ENCODE measurements at places on chromosomes 1 and 21.
A peak's percentile ranks its signal among the peaks of the same experiment; 100 is the strongest.

DNA sequence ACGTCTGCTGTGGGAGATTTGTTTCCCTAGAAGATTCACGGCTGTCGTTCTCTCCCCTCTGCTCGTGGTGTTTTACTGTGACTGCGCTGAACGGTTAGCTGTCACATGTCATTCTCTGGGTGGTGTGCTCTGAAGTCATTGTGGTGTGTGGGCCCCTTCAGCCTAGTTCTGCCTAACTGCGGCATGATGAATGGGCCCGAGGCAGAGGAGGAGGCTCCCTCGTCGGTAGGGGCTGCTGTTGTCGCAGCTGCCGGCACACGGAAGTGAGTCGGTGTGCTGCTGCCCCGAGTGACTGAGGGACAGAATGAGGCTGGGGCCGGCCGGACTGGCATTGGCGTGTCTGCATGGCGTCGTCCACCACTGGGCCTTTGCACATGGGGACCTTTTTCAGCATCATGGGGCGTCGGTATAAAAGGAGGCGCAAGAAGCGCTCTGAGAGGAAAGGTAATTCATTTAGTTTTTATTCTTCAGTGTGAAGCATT lies 77.9 kb downstream of the ADARB1 start:
- peak; percentile 61 for DNase-seq

DNA sequence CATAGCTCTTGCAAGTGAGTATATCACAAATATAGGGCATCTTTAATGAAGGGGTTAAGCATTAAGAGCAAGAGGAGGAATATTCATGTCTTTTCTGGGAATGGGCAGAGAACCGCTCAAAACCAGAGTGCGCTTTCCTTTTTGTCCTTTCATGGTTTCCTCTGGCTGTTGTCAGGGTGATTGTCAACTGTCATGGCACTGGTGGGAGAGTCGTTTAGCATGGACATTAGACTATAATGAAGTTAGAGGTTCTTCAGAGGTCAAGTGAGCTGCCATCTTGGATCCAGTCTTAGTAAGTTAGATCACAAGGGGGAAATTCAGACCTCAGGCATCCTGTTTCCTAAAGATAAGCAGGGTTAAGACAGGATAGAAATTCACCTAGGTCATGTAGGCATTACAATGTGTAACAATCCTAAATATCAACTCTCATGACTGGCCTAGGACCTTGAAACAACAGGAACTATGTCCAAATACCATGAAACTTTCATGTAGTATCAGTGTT lies 12.1 kb upstream of the COA6 start:
- no peak for DNase-seq

DNA sequence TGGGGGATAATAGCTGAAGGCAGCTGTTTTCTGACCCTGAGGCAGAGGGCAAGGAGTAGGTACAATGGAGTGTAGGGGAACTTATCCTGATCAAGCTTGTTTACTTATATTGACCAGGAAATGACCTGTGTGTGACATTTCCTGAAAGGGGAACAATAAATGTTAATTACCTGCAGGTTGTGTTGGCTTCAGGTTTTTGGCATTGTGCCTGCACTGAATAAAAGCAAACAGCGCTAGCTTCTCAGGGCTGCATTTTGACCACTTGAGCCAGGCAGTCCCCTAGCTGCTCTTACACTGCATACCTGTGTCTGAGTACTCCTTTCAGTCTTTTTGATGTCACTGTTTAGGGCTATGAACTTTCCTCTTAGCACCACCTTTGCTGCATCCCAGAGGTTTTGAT lies 40.6 kb downstream of the DRAM2 start:
- no peak for DNase-seq

GRCh38 chr1:70552662-70553566 lies 141.8 kb downstream of the CTH start:
- no peak for DNase-seq

DNA sequence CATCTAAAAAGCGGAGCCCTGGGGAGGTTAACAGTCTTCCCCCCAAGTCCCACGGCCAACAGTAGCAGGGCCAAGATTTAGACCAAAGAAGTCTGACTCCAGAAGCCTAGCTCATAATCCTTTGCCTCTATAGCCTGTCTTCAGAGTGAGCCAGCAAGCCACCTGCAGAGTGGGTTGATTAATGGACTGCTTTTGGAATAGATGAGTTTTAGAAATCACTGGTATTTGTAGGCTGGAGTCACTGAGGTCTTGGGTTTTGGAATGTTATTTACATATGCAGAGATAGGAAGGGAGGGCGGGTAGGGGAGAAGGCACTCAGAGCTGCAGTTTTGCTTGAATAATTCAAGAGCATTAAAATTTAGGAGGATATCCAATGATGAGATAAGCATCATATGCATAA lies 90.8 kb upstream of the L1TD1 start:
- no peak for DNase-seq

DNA sequence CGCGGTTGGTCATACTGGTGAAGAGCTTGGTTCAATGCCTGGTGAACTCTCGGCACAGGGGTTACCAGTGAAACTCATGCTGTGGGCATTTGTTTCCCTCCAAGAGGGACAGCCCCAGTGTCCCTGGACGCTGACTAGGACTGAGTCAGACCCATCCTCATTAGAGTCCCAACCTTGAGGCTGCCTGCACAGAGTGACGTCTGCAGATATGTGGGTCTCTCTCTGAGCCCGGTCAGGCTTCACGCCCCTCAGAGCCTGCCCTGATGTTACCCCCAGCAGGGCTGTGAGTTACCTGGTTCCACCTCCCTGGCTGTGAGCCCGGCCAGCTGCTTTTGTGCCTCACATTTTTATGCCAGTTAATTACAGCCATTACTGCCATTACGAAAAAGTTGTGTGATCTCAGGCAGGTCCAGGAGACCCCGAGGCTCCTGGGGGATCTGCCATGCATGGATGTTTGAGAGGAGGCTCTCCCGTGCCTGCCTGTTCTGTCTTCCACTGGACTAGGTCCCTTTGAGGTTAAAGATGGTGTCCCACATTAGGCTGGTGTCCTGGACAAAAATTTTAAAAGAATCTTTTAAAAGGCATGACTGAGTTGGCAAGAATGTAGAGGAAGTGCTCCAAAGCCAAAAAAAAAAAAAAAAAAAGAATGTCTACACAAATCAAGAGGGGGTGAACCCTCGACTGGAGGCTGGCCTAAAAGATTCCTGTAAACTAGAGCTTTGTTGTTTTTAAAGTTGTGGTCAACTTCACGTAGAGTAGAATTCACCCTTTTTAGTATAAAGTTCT lies 36.6 kb upstream of the PADI1 start:
- DNase-seq: no peak

GRCh38 chr1:153178922-153179321 lies 24.3 kb upstream of the LELP1 start:
- no peak for DNase-seq

- no peak for DNase-seq
Measured at GRCh38 chr1:170657275-170657853, 6.6 kb upstream of the PRRX1 start.

DNA sequence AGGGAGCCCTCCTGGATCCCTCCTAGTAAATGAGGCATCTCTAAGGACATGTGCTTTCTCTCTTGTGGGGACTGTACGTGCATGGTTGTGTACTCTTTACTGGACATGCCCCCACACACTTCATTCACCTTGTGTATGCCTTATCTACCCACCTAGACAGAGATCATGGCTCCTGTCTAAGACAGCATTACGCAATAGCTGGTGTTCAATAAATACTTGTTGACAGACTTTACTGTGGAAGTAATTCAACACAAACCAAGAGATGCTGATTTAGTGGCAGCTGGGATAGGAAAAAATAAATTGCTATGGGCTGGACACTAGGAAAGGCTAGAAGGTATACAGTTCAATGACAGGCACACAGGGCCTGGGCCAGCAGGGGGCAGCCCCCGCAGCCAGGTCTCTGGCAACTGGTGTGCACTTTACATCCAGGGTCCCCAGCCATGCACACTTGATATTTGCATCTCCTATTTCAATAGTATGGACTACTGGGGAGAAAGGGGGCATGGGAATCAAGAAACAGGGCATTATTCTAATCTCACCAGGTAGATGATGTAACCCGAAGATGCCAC lies 24.2 kb downstream of the TRABD2B start:
- no peak for DNase-seq

- no peak for DNase-seq
Measured at GRCh38 chr1:38724160-38725131, 135.1 kb downstream of the RRAGC start.
